ENCODE measurements at places on chromosomes 5 and 9. TPM values are rescaled to one million over a fixed set of nuclear protein-coding genes. Genes with fewer than 3 reads are reported as not detected.

DNA sequence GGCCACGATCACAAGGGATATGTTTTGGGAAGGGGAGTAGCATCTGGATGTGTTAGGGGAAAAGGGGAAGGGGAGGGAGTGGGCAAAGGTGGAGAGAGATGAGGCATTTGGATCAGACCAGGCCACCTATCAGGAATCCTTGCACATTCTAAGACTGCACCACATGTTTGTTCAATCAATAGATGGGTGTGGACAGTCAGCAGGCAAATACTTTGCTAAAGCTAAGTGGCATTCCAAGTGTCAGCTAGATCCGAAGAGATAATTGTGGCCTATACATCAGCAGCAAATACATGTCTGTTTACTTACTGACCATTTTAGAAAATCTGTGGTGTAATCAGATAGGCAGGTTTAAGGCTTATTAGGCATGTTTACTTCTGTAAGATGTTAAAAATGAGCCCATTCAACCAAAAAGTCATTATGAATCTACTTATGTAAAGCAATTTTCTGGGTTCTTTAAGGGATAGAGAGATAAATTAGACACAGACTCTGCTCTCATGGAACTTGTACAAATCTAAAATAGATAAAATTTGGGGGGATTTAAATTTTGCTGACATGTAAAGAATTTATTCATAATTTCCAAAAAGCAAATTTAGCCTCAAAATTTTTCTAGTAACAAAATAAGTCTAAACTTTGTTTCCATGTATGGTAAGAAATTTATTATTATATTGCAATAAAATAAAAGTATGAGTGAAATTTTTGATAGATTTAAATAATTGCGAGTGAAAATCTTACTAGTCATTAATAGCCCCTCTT, 107.3 kb downstream of the SNCAIP start:
- H3K36me3 ChIP-seq = no peaks in the 10 kb centered on the region
- H3K4me3 ChIP-seq = no peak overlapping the region
- peaks cover 12% of the 10 kb centered on the region for H3K27me3 ChIP-seq

- no peaks in the 10 kb centered on the region for H3K27me3 ChIP-seq
- no peak for DNase-seq
- no peaks in the 10 kb centered on the region for H3K4me1 ChIP-seq
- H3K27ac ChIP-seq = no peak overlapping the region
- H3K4me3 ChIP-seq = no peak overlapping the region
Observed at GRCh38 chr5:20636686-20637085, 648.7 kb upstream of the CDH18 start.

The BTNL8 gene
- total RNA-seq = 0.11 TPM

- no peak overlapping the region for H3K27ac ChIP-seq
- H3K27me3 ChIP-seq = peaks cover 1% of the 10 kb centered on the region
- no peaks in the 10 kb centered on the region for H3K4me1 ChIP-seq
- H3K4me3 ChIP-seq = no peak overlapping the region
- no peaks in the 10 kb centered on the region for H3K36me3 ChIP-seq
Observed at GRCh38 chr5:57408714-57409113, 73.9 kb downstream of the ACTBL2 start.

The PCDHA11 gene
- total RNA-seq = not detected

GRCh38 chr5:127602896-127603844, 45.7 kb upstream of the CTXN3 start:
- no peak overlapping the region for H3K4me3 ChIP-seq
- no peaks in the 10 kb centered on the region for H3K36me3 ChIP-seq
- H3K4me1 ChIP-seq = peaks cover 3% of the 10 kb centered on the region
- H3K27me3 ChIP-seq = peaks cover 8% of the 10 kb centered on the region
- DNase-seq = no peak

DNA sequence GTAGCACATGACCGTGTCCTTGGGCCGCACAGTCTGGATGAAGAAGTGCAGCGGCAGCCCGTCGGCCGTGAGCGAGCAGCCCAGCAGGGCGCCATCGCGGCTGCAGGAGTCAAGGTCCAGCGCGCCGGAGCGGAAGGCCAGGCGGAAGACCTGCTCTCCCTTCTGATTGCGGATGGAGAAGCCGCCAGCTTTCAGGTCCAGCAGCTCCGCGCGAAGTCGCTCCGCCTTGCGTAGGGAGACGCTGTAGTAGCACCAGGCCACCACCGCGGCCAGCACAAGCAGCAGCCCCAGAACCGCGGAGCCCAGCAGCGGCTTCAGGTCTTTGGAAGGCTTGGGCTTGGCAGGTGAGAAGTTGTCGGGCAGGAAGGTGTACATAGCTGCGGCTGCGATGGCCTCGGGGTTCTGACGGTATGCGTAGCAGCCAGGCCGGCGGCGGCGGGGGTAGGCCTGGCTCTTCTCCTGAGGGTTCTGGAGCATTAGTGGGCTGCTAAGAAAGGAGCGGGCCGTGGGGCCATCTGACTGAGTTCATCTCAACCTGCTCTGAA, 4.2 kb downstream of the MYORG start:
- H3K27ac ChIP-seq = no peak overlapping the region
- H3K27me3 ChIP-seq = no peaks in the 10 kb centered on the region
- peaks cover 16% of the 10 kb centered on the region for H3K36me3 ChIP-seq
- no peak for DNase-seq
- peaks cover 14% of the 10 kb centered on the region for H3K4me1 ChIP-seq

DNA sequence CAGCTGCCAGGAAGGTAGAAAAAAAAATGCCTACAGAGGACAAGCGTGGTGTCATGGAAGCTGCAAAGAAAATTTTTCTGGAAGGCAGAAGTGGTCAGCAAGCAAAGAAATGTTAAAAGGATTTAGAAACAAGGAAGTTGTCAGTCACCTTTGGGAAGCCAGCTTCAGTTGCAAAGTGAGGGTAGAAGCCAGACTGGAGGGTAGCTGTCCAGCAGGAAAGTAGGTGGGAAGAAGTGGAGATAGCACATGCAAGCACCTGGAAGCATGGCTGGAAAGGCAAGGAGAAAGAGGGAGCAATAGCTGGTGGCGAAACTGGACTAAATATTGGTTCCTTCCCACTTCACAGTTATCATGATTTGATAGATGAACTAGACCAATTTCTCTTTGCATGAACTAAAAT, 54.3 kb downstream of the ADRB2 start:
- peaks cover 4% of the 10 kb centered on the region for H3K27me3 ChIP-seq
- no peak for DNase-seq
- H3K4me3 ChIP-seq = no peak overlapping the region
- H3K4me1 ChIP-seq = no peaks in the 10 kb centered on the region
- H3K27ac ChIP-seq = no peak overlapping the region

DNA sequence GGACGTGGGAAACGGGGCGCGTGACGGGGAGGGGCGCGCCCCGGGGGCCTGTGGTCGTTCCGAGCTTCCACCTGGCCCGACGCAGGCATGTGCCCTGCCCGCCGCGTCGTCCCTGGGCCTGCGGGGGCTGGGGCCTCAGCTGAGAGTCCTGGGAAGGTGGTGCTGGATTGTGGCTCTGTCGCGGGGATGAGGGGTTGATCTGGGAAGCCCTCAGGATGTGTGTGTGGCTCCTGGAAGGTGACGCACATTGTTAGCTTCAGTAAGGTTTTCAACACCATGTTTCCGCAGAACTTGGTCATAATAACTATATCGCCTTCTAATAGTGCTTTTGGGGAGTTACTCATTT, 589.1 kb downstream of the MTRR start:
- peak overlapping the region; percentile 80 for H3K27ac ChIP-seq
- H3K36me3 ChIP-seq = peaks cover 15% of the 10 kb centered on the region
- H3K4me3 ChIP-seq = peak overlapping the region; percentile 81
- H3K4me1 ChIP-seq = peaks cover 20% of the 10 kb centered on the region

DNA sequence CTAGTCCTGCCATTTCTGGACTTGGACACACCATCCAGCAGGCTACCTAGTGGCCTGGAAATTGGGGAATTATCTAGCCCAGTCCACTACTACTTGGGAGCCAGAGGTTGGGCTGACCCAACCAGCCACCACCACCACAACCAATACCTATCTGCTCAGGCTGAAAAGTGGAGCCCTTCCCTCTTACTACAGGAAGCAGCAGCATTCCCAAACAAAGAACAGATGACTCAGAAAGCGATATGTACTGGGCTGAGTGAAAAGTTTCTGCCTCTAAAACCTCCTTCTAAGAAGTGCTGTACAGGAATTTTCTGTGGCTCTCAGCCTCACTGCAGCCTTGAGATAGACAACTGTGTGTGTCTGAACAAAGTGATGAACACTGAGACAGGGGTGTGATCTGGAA, 279.4 kb downstream of the CDH10 start:
- DNase-seq = no peak
- no peaks in the 10 kb centered on the region for H3K4me1 ChIP-seq
- no peaks in the 10 kb centered on the region for H3K27me3 ChIP-seq
- H3K27ac ChIP-seq = no peak overlapping the region
- H3K36me3 ChIP-seq = no peaks in the 10 kb centered on the region

The FPGS gene
- 80.4 TPM for total RNA-seq

DNA sequence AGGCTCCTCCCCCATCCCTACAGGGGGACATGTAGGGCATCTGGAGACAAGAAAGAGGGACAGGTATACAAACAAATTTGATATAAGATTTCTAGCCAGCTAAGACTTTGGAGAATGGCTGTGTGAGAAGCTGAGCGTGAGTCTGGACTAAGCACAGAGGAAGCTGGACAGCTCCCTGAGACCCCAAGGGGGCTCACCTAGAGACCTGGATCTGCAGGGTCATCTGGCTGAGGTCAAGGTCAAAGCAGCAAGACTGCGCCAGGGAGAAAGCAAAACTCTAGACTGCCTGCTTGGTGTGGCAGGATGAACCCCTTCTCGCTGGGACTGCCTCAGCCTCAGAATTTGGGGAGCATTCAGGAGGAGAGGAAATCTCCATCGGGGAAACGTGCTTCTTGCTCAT, 8.0 kb upstream of the GSN start:
- H3K27me3 ChIP-seq = peaks cover 10% of the 10 kb centered on the region
- no peak overlapping the region for H3K4me3 ChIP-seq
- H3K27ac ChIP-seq = no peak overlapping the region
- DNase-seq = no peak

All from activated CD4-positive, alpha-beta T cell treated with anti-CD3 and anti-CD28 coated beads for 36 hours (primary cell).